ENCODE measurements at places on chromosomes 7 and 10.

- DNase-seq, result no peak
These were observed 877.6 kb upstream of the AUTS2 start for GRCh38 chr7:68720697-68721096.

DNA sequence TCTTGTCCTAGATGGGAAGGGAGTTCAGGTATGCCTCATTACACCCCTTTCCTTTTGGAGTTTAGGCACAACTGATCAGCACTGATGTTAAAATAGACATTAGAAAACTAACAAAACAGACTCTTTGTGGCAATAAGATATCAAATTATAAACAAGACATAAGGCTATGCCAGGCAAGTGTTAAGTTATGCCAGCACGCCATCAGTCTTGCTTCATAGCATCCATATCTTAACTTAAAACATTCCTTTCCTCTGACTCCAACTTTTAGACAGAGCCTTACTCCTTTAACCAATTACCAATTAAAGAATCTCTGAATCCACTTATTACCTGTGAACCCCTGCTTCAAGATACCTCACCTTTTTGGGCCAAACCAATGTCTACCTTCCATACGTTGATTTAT, 126.2 kb upstream of the ETV1 start:
- no peak for DNase-seq

DNA sequence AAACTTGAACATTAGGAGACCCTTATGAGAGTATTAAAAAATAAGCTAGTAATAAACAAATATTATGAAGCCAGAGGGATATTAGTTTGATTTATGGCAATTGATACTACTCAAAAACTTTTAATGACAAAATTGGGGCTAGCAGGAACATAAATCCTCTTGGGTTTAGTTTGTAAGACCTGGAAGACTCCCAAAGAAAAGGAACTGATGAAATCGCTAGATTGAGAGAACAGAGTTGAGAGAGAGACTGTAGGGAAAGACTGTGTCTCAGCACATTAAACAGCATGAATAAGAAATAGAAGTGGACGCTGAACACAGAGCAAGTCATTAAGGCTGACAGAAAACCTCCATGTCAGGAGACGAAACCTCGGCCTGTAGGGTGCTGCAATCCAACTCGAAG, 56.4 kb downstream of the ICA1 start:
- DNase-seq, result no peak

- DNase-seq, result no peak
These were observed 100.2 kb downstream of the COL13A1 start for GRCh38 chr10:69901628-69902505.

DNA sequence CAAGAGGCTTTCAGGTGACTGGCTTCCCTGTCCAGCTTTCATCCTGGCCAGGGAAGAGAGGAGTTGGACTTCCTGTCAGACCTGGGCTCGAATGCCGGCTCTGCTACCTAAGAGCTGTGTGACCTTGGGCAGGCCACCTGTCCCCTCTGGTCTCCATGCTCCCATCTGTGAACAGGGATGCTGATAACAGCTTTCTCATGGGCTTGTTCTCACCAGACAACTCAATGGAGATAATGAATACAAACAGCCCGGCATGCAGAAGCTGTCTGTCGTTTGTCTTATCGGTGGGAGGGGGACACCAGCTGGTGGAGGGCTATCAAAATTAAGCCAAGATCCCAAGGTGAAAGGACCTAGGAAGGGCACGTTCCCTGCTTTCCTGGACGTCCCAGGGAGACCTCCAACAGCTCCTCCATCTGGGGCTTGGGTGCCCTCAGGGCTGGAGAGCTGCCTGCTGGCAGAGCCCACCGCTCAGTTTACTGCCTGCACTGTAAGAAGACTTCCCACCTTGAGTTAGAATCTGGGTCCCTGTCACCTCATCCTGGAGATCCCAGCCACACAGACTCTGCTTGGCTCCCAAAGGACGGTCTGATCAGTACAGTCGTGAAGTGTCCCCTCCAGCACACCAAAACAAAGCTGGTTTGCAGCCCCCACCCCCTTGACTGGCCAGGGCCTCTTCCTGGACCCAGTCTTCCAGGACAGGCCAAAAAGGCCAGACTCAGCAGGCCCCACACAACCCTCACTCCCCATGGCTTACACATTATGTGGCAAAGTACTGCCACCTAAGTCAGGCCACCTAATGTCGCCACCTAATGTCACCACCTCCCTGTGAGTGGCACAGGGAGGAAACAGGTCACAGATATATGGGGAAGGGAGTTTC, 40.9 kb downstream of the PPIF start:
- no peak for DNase-seq

DNA sequence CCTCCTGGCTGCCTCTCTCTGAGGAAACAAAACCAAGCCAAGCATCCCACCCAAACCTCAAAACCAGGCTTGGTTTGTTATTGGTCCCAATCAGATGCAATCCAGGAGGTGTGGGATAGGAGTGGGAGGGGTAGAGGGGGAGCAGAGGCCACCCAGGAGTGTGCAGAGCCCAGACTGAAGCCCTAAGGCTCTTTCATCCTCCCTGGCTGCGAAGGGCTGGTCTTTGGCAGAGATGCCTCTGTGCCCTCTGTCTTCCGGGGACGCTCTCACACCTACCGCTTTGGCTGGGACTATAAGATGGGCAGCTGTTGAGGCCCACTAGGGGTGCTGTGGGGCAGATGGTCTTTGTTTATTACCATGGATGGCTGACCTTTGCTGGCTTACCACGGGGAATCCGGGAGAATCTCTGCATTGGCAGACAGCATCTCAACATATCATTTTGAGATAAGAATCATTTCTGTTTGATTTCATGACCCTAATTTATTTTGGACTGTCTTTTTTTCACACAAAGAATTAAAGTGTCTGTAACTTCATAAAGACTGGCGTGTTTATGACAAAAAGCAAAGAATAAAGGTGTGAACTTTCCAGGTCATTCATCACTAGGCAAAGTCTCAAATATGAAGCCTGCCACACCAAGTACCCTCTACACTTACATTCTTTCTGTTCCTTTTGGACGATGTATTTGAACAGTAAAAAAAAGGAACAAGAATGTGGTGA, 6.5 kb upstream of the DENND2A start:
- peak; percentile 69 for DNase-seq

- no peak for DNase-seq
These were observed 252.8 kb downstream of the ZMYND11 start for GRCh38 chr10:387909-388660.

DNA sequence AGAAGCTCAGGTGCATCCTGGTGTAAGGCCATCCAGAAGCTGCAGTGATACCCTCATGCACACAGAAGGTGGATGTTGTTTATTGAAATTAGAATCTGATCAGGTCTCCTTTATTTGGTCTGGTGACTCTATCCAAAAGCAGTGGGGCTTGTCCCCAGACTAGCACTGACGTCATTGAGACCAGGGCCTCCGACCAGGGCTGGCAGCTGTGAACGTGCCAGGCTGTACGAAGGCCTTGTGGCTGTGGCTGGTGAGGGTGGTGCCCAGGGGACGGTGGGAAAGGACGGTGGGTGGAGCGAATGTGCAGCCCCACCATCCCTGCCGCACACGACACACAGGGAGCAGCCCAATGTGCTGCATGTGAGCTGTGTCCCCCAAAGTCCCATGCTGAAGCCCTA, 160.0 kb downstream of the ADARB2 start:
- DNase-seq, result peak; percentile 38

DNA sequence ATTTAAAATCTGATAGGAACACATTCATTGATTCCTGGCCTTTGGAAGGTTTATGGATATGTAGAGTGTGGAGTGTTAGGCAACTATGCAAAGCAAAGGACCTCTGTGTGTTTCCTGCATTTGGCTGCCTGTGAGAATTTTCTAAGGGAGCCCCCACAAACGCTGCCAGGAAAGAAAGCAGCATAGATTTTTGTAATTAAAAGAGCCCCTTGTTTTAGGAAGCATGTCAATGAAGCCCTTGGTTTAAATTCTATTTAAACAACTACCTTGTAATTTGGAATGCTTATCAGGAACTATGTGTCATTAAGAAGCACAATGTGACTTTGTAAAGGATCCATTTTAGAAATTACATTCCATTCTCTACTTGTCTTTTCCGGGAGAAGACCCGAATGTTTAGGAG, 742.5 kb downstream of the NXPH1 start:
- DNase-seq, result no peak

DNA sequence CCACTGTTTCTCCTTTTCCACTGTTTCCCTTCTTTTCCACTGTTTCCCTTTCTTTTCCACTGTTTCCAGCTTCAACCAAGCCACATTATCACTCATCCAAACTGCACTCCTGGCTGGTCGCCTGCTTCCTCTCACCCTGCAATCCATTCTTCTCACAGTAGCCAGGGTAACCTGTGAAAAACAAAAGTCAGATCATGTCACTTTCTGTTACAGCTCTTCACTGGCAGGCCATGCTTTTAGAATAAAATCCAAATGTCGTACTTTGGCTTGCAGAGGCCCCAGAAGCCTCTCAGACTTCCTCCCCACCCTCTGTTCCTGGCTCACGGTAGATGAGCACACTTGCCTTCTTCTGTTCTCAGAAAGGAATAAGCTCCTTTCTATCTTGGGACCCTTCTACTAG, 33.9 kb downstream of the STARD3NL start:
- no peak for DNase-seq

- no peak for DNase-seq
These were observed 89.2 kb downstream of the SPAG6 start for GRCh38 chr10:22434521-22434920.

GRCh38 chr7:83005410-83005809, 157.3 kb downstream of the PCLO start:
- no peak for DNase-seq

DNA sequence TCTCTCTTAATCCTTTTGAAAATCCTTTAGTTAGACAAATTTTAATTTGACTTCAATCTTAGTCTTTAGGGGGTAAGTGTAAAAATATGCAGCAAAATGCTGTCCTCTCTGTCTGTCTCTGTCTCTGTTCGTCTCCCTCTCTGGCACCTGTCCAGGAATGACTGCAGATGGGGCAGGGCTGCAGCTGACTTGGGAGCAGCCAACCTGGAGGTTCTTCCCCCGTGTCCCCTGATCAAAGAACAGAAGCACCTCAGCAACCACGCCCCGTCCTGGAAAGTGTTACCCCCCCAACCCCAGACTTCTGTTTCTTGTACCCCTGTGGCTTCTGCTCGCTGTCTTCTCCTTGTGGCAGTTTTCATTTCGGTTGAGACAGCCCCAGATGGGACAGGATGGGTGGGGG, 141.6 kb upstream of the NPS start:
- no peak for DNase-seq

- DNase-seq, result peak; percentile 21
These were observed 253.6 kb downstream of the KIF20B start for GRCh38 chr10:89954787-89955566.

DNA sequence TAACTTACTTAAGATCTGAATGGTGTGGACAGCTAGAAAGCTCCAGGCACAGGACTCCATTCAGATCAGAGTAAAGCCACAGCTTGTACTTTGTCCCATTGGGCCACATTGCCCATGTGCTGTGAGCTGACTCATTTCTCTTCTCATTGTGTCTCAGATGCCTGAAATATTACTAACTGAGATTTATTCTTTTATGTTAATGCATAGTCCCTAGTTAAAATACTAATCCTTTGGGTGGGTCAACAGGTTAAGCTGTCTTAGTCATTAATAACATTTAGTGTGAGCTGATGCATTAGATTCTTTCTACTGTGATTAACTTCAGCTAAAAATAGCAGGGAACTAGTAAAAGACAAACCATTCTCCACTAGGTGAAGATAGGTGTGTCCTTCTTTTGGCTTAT, 104.7 kb upstream of the ARMC3 start:
- DNase-seq, result no peak

GRCh38 chr7:155377838-155378579, 79.9 kb upstream of the EN2 start:
- DNase-seq, result peak; percentile 39

DNA sequence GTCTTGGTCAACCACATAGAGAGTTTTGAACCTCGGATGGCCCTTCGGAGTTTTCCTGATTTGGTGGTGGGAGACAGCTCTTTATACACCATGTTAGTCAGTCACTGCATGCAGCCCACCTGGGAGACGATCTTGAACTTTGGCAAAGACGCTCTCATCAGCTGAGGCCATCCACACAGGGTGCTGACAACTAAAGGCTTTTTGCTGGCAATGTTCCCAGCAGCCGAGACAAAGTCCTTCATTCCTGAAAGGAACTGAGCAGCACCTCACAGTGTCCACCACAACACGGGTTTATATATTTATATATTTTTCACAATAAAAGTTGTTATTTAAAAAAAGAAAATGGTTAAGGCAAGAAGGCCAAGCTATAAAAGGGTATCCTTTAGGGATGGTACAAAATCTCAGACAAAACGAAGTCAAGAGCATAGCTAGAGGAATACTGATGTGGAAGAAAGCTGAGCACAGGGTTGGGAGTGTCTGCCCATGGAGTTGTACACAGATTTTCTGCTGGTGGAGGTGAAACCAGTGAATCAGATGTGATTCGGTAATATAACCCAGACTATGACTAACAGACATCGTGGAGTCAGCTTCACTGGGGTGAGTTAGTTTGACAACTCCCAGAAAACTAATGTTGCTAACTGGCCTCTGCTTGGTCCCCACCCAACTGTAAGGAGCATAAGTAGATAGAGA, 27.4 kb upstream of the CAPZA2 start:
- no peak for DNase-seq

DNA sequence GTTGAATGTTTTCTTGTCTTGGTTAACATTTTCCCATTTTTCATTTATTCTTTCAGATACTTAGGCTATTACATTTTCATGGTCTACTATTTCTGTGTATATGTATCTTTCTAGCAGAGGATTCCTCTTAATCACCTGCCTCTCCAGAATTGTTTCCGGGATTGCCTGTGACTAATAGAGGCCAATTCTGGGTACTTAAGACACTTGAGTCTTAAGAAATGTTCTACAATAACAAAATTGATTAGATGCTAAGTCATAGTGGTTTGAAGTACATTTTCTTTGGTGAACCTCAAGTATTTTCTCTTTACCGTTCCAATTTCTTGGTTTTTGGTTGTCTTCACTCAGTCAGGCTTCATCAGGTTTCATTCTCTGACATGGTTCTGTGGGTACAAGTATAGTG, 26.4 kb downstream of the BBS9 start:
- no peak for DNase-seq

DNA sequence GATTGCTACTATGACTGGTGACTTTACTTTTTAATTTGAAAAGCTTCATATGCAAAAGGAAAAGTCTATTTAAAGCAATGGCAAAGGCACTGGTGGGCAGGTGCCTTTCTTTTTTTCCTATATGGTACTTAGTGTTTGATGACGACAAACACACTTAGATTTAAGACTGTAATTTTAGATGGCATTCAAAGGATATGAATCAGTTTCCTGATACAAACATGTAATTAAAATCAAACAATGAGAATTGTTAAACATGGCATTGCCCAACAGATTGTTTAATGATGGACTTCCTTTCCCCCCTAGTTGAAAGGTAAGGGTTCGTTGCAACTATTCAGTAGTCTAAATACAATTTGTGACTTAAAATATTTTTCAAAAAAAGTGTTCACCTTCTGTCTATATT, 106.5 kb upstream of the SEMA3C start:
- DNase-seq, result no peak

DNA sequence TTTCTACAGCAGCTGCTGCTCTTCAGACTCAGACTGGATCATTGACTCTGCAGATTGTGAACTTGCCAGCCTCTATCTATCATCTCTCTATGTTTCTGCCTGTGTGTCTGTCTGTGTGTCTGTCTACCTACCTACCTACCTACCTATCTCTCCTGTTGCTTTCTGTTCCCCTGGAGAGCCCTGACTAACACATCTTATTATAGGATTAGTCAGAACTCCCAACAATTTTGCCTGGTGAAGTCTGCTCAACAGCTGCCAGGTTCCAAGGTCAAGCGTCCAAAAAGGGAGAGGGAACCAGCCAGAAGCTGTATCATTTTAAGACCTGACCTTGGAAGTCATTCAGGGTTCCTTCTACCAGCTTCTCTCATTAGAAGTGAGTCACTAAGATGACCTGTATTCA, 579.0 kb upstream of the DPP6 start:
- no peak for DNase-seq

Measured in B cell (primary cell).